Smooth muscle cell of the umbilical artery (primary cell): ENCODE measurements at places on chromosomes 2 and 18. TPM values are rescaled to one million over a fixed set of nuclear protein-coding genes. Genes with fewer than 3 reads are reported as not detected.

KCMF1 gene
- 72.8 and 88.8 TPM in 2 replicates for total RNA-seq

MTERF4 gene
- 32.6 and 33.9 TPM in 2 replicates for total RNA-seq

IL1B gene
- 159 and 281 TPM in 2 replicates for total RNA-seq

GALNT5 gene
- total RNA-seq, result 52.8 and 71.3 TPM in 2 replicates

NMS gene
- total RNA-seq, result not detected in 2 replicates

IL37 gene
- not detected in 2 replicates for total RNA-seq

CAD gene
- 32.1 and 72.8 TPM in 2 replicates for total RNA-seq

RNF125 gene
- 0.23 TPM in 1 of 2 replicates, not detected in the other for total RNA-seq

FSHR gene
- total RNA-seq, result not detected in 2 replicates

OTX1 gene
- total RNA-seq, result not detected in 2 replicates

RPE gene
- total RNA-seq, result 104 and 128 TPM in 2 replicates

RTP5 gene
- not detected in 2 replicates for total RNA-seq

ESPNL gene
- total RNA-seq, result 1.5 and 1.9 TPM in 2 replicates

TWSG1 gene
- 149 and 205 TPM in 2 replicates for total RNA-seq

ALKAL2 gene
- total RNA-seq, result not detected in 2 replicates

SULT1C4 gene
- 0.30 and 0.32 TPM in 2 replicates for total RNA-seq

CHRNG gene
- total RNA-seq, result not detected in 2 replicates

SLC11A1 gene
- total RNA-seq, result 0.05 and 0.30 TPM in 2 replicates

RBM43 gene
- total RNA-seq, result 3.1 and 4.8 TPM in 2 replicates

CYP27C1 gene
- total RNA-seq, result not detected in 2 replicates

RND3 gene
- total RNA-seq, result 325 and 420 TPM in 2 replicates

AGAP1 gene
- total RNA-seq, result 11.3 and 20.7 TPM in 2 replicates

CCDC85A gene
- 8.0 and 12.4 TPM in 2 replicates for total RNA-seq

COLEC12 gene
- 0.28 and 0.30 TPM in 2 replicates for total RNA-seq

SIX2 gene
- total RNA-seq, result 0.05 TPM in 1 of 2 replicates, not detected in the other

CDC42EP3 gene
- total RNA-seq, result 43.7 and 125 TPM in 2 replicates

PRSS56 gene
- total RNA-seq, result not detected in 2 replicates

KCNE4 gene
- total RNA-seq, result 12.5 and 173 TPM in 2 replicates

NRP2 gene
- 741 and 767 TPM in 2 replicates for total RNA-seq

GPAT2 gene
- total RNA-seq, result 2.7 and 11.0 TPM in 2 replicates

STAT4 gene
- total RNA-seq, result 1.5 and 2.8 TPM in 2 replicates

PROM2 gene
- total RNA-seq, result 0.30 and 0.83 TPM in 2 replicates

TEKT4 gene
- total RNA-seq, result not detected in 2 replicates

G6PC2 gene
- total RNA-seq, result not detected in 2 replicates

C2orf66 gene
- 0.28 and 0.30 TPM in 2 replicates for total RNA-seq

COLEC11 gene
- total RNA-seq, result 0.18 and 2.4 TPM in 2 replicates

FEV gene
- total RNA-seq, result not detected in 2 replicates

GAL3ST2 gene
- under 0.01 and 0.74 TPM in 2 replicates for total RNA-seq

POTEJ gene
- total RNA-seq, result not detected in 2 replicates

B4GALT6 gene
- 10.7 and 19.3 TPM in 2 replicates for total RNA-seq

IL1R2 gene
- total RNA-seq, result not detected in 2 replicates

DNAJC5G gene
- not detected in 2 replicates for total RNA-seq

GPR75 gene
- total RNA-seq, result 0.89 and 2.7 TPM in 2 replicates

CNTNAP5 gene
- not detected in 2 replicates for total RNA-seq

FN1 gene
- total RNA-seq, result 11,192 and 24,089 TPM in 2 replicates

DUSP28 gene
- 2.3 and 2.7 TPM in 2 replicates for total RNA-seq

ALPG gene
- total RNA-seq, result not detected in 2 replicates

CHMP1B gene
- 47.5 and 50.7 TPM in 2 replicates for total RNA-seq

PSMD1 gene
- 162 and 186 TPM in 2 replicates for total RNA-seq

STPG4 gene
- 0.32 and 0.89 TPM in 2 replicates for total RNA-seq

TUBA3E gene
- total RNA-seq, result 0.09 TPM in 1 of 2 replicates, not detected in the other
